Hepatic stellate cell (primary cell): ENCODE measurements at places on chromosomes 2 and 18.

GRCh38 chr2:107542314-107542740, 284.4 kb upstream of the RGPD4 start:
- DNase-seq, result no peak

GRCh38 chr2:23679044-23679443, 247.9 kb downstream of the ATAD2B start:
- DNase-seq, result no peak

DNA sequence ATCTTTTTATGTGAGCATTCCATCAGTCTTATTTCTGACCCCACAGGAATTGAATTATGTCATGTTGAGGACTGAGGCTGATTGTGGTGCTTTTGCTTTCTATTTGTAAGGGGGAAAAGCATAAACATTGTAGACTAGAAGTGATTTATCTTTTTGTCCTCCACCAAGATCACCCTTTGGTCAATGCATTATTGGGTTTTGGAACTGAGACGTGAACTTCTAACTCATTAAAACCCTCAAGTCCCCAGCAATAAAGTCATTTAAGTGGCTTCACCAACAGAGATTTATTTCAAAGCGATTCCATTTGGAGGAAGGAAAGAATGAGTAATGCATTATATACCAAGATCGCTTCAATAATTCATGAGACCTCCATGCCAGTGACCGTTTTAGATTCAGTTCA, 75.5 kb upstream of the TXNDC2 start:
- DNase-seq, result no peak

GRCh38 chr2:161134547-161135518, 25.4 kb upstream of the TANK start:
- peak; percentile 4 for DNase-seq

DNA sequence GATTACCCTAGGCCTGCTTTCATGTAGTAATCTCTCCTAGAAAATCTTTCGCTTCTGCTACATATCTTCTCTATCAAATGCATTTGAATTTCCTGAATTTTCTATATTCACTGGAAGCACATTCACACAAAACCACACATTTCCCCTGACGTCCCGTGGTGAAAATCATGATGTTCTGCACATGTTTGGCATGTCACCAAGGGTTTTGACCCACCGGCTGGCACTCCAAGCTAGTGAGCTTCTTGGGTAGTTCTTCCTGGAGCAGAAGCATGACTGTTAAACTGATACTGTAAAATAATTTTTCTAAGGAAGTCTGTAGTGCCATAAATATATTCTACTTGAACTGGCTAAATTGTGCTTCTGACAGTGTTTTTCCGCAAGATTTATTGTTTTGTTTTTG, 510.1 kb upstream of the SLC8A1 start:
- no peak for DNase-seq

GRCh38 chr2:120732506-120733237, 3.0 kb upstream of the GLI2 start:
- no peak for DNase-seq

- DNase-seq, result no peak
Measured at GRCh38 chr2:84782717-84783442, 98.0 kb downstream of the TRABD2A start.

DNA sequence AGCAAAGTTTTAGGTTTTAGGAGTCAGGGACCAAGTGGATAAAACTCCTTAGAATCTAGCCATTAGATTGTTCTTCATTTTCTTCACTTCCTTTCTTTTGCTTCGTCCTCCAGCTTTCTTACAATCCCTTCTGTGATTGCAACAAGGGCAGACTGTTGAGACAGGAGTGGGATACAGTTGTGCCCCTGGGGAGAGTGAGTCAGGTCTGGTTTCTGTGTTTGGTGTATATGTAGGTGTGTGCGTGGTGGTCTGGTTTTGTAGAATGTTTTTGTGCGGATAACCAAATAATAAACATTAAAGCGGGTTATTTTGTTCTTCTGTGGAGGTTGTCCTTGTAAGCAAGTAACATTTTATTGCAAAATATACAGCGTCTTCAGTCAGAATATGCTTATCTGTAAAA, 7.3 kb downstream of the INSIG2 start:
- DNase-seq, result no peak
